ENCODE measurements at places on chromosomes 16 and 17.
A peak's percentile ranks its signal among the peaks of the same experiment; 100 is the strongest.

DNA sequence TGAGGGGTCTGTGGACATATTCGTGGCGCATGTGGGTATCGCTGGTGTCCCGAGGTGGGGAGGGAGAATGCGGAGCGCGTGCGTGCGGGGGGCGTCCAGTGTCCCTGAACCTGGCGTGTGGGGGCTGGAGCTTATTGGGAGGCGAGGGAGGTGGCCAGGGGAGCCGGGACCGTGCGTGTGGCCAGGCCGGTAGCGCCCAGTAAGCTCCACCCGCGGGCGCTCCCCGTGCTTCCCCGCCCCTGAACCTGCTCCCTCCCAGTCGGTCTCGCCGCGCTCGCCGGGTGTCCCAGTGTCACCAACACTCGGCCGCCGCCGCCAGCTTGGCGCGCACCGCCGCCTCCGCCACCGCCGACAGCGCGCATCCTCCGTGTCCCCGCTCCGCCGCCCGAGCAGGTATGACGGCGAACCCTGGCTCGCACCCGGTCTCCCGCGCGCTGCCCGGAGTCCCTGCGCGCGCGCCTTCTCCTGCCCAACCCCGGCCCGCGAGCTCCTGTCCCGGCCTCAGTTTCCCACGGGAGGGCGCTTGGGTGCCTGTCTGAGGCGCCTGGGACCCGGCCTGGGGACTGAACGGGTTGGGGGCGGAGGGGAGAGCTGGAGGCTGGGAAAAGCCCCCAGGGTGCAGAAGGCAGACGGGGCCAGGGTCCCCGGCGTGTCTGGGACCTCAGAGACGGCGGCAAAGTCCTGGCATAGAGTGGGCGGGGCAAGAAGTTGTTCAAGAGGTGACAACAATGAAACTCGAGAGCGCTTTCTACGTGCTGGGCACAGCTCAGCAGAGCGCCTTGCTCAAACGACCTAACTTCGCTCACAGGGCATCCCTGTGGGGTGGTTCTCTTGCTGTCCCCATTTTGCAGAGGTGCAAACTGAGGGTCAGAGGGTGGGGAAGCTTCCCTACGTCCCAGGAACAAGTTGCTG lies at the start of gene SCNN1B:
Gene SCNN1B, plus strand, starts transcription at position 258 of the 912 bp plus-strand sequence. CDS start 46,298 bp downstream, outside the sequence.
- DNase-seq: peak; percentile 47

- no peak for DNase-seq
Observed at GRCh38 chr17:75636381-75637142, 3.3 kb downstream of the SMIM5 start.

DNA sequence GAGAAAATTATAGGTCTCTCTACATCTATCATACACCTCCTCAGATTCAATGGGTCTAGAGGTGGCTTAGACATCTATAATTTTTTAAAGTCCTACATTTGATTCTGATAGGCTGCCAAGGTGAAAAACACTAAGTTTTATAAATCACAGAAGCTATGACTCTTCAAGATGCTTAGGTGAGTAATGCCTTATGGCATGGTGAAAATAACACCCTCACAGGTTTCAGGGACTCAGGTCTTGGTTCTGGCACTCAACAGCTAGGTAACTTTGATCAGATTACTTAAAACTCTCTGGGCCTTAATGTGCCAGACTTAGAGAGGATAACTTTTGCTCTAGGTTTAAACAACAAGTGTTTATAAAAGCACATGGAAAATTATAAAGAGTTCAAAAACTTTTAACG lies 2.0 kb upstream of the COX10 start:
- no peak for DNase-seq

- DNase-seq: no peak
Observed at GRCh38 chr16:55082591-55082976, 151.9 kb downstream of the IRX5 start.

DNA sequence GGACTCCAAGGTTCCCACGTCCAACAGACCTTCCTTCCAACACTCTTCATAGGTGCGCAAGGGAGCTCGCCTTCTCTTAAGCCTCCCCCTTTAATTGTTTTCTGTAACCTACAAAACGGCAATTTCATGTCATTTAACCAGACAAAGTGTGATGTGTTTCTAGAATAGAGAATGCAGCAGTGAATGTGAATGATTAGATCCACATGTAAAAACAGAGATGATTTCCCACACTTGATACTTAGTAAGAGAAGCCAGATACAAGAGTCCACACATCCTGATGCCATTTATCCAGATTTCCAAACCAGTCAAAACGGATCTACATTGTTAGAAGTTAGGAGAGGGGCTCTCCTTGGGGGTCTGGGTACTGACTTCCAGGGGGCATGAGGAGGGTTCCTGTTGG lies 89.3 kb downstream of the IRF8 start:
- no peak for DNase-seq

GRCh38 chr16:82157534-82157812 lies 12.6 kb downstream of the MPHOSPH6 start:
- DNase-seq: no peak

DNA sequence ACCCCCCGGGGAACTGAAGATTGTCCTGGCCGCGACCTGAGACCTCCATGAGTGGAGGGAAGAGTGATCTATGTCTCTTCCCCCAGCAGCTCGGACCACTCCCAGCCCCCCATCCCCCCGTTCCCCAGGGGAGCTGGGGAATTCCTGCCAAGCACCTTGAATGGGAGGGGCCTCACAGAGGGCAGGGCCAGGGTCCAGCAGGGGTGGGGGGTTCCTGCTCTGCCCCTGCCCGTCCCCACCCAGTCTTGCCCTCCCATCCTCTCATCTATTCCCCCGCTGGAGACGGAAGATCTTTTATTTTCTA lies 9.4 kb downstream of the TUFM start:
- DNase-seq: no peak

- no peak for DNase-seq
Observed at GRCh38 chr17:77716289-77716926, 242.1 kb upstream of the TNRC6C start.

- peak; percentile 95 for DNase-seq
Observed at GRCh38 chr16:28924762-28925385, at the start of gene RABEP2. Gene RABEP2, minus strand, starts transcription at chr16:28925238. Its CDS starts 75 bp downstream, at chr16:28925163.

- DNase-seq: no peak
Observed at GRCh38 chr16:4295581-4295980, 20.3 kb upstream of the GLIS2 start.

GRCh38 chr16:30649725-30650368 lies 913 bp upstream of the PRR14 start:
- no peak for DNase-seq

GRCh38 chr17:73941919-73942530 lies 261.5 kb upstream of the RPL38 start:
- no peak for DNase-seq

DNA sequence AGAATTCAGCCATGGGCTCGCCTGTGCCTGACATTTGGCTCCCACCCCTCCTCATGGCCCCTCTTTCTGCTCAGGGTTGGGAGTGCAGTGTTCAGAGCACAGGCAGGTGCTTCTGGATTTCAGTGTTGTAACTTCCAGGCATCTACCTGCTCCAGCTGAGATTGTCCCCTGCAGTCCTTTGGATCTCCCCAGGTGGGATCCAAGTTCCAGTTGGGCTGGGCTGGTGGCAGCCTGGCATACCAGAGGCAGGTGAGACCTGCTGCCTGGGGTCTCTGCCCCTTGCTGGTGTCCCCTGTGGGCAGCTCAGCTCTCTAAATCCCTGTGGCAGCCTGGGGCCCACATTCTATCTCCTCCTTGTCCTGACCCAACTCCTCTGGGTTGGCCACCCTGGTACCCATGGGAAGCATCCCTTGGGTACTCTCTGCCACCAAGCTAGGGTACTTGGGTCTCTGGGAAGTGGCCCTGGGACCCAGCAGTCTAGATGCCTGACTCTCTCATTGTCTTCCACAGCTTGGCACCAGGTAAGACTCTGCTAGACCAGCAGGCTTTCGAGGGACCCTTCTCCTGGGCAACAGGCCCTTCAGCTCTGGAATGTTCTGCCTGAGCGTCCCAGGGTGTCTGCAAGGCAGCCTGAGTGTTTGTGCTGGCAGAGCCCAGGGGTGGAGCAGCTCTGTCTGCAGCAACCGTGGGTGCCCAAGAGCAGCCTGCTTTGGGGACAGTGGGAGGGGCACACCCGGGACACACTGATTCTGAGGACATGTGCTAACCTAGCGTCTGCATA lies 42.5 kb downstream of the DNAH17 start:
- DNase-seq: no peak

GRCh38 chr17:81735264-81736102 lies 23.4 kb downstream of the SLC25A10 start:
- DNase-seq: no peak

DNA sequence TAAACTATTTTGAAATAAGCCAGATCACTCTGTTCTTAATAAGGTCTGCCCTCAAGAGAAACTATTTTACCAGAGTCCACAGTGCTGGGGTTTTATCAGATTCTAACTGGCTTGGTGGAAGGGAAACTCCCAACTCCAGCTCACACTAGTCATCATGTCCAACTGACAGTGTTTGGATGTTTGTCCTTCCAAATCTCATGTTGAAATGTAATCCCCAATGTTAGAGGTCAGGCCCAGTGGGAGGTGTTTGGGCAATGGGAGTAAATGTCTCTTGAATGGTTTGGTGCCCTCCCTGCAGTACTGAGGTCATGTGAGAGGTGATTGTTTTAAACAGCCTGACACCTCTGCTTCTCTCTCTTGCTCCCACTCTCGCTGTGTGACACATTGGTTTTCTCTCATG lies 1301.0 kb upstream of the CDH8 start:
- no peak for DNase-seq

DNA sequence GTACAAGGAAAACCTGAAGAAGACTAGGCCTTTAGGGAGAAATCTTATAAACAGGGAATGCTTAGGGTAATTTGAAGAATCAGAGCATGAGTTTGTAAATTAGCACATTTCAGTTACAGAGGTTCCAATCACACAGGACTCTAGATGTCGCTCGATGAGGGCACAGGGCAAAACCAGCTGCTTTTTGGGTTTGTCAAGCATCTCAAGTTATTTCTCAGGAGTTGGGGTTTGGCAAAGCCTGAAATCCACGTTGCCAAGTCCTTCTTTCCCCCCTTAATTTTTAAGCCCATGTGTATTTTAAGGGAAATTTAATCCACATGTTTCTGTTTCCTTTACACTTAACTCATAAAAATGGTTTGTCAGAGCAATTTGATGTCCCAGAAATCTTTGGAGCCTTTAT lies 146.9 kb downstream of the ANKFN1 start:
- DNase-seq: no peak

DNA sequence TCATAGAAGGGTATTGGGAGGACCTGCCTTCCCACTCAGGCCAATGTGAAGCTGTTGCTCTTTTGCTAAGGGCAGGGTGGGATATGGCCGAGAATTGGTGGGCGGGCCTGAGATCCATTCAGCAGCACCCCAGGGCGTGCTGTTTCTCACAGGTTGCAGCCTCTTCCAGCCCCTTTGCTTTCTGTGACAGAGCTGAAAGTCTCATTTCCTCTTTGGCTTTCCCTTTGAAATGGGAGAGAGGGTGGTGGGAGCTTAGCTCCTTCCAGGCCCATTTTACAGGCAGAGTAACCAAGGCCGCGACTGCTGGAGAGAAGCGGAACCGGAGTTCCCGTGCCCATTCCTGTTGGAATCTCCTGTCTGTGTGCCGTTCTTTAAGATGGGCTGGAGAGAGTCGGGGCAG lies 183.0 kb downstream of the RAB11FIP4 start:
- DNase-seq: no peak

DNA sequence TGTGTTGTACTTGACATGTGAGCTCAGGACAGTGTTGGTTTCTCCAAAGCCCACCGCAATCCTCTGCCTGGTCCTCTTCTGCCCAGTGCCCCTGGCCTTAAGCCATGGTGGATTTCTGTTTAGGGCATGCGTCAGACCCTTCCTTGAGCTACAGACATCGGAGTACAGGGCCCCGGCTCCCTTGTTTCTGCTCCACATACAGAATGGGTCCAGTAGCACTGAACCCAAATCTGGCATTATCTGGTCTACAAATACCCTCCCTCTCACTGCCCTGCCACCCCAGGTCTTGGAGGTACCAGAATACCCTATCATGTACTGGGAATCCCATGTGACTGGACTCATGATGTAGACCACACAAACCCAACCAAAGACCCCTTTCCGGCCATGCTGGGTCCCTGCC lies 27.4 kb upstream of the ZNHIT3 start:
- DNase-seq: no peak

GRCh38 chr17:76511668-76512365 lies 10.6 kb upstream of the RHBDF2 start:
- DNase-seq: no peak

DNA sequence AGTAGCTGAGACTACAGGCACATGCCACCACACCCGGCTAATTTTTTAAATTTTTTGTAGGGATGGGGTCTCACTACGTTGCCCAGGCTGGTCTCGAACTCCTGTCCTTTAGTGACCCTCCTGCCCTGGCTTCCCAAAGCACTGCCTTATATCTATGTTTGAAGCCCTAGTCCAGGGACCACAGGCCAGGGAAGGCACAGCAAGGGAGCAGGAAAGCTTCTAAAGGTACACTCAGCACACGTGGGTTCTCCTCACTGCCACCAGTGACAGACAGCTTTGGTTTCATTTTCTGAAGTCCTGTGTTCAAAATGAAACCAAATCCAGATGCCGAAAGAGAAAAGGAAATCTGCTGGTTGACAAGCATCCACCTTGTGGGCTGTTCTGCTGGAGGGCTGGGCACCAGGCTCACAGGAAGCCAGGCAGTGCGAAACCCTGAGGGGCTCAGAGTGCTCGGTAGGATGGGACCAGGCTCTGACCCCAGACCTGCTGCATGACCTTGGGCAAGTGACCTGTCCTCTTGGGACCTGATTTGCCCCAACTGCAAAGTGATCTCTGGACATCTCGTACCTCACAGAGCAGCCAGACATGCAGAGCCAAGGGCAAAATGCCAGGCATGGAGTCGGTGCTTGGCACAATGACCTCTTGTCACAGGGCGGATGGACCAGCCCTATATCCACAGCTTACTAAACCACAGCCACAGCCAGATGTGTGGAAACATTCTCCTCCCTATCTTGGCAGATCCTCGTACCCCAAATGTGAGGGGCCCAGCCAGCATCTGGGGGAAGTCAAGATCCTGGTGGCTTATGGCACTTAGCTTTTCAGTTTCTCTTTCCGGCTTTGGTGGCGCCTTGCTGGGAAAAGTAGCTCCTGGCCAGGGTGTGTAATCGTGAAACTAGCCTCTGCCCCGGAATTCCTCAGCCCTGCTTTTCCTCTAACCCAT lies 2.8 kb upstream of the SOCS1 start:
- peak; percentile 39 for DNase-seq

GRCh38 chr16:13351181-13351580 lies 449.8 kb downstream of the SHISA9 start:
- DNase-seq: no peak

- no peak for DNase-seq
Observed at GRCh38 chr17:34067011-34067410, 188.1 kb upstream of the CCL2 start.

- no peak for DNase-seq
Observed at GRCh38 chr16:82544378-82545160, 82.2 kb upstream of the CDH13 start.

DNA sequence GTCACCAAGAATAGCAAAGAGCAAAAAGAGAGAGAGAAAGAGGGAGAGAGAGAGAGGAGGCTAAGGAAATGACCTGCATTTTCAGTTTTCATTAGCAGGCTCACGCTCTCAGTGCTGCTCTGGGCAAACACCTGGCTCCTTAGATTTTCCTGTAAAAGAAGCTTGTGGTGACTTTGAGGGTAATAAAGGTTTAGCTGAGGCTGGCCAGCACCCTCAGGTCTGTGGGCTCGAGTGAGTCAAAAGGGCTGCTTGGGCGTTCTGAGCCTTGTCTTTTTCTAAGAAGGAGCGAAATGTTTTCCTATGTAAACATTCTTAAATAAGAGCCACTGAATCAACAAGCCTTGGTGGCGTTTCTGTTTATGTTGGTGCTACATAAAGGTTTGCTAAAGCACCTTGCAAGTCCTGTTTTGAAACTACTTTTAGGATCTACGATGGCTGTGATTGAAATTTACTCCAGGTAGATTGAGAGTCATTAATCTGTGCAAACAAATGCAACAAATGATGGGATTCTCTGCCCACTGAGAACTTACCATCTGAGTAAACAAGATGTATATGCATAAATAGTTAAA lies 38.8 kb downstream of the SHISA6 start:
- no peak for DNase-seq

GRCh38 chr17:55830699-55831471 lies 80.0 kb downstream of the PCTP start:
- DNase-seq: no peak
